ENCODE measurements at places on chromosomes 6 and 20.

GRCh38 chr6:164051427-164051826, 636.9 kb downstream of the QKI start:
- DNase-seq = no peak

- DNase-seq = no peak
Observed at GRCh38 chr6:164034602-164035140, 620.2 kb downstream of the QKI start.

DNA sequence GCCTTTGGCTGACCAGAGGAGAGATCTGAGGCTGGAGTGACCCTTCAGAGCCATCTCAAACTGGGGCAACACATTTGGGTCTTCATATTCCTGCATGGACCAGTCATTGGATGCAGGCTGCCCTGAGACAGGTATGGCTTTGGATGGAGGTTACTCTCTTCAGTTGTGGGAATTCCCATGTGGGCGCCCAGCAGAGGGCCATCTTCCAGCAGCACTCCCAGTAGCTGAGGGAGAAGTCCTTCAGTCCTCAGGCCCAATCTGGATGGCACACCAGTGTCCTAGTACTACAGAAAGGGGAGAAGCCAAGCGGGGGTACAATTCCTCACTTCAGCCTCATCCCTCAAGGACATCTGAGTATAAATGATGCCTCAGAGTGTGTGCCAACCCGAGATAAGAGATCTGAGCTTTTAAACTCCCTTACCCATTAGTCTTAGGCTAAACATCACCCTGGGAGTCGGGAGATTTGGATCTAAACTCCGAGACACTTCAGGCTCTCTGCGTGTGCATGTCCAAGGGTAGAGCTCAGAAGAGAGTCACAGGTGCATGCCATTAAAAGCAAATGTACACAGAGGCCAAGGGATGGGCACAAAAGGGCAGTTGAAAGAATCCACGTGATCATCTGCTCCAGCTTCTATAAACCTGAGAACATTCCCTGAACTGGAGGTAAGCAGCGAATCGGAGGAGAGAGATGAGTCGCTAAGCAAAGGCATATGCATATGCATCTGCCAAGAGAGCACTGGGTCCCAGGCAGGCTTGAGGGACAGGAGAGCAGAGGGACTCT, 204.6 kb downstream of the CD83 start:
- DNase-seq = no peak

GRCh38 chr6:72746276-72746675, 124.4 kb downstream of the KCNQ5 start:
- no peak for DNase-seq

GRCh38 chr6:17036065-17036393, 65.8 kb upstream of the STMND1 start:
- DNase-seq = no peak

GRCh38 chr6:85405175-85405852, 44.6 kb upstream of the NT5E start:
- no peak for DNase-seq

DNA sequence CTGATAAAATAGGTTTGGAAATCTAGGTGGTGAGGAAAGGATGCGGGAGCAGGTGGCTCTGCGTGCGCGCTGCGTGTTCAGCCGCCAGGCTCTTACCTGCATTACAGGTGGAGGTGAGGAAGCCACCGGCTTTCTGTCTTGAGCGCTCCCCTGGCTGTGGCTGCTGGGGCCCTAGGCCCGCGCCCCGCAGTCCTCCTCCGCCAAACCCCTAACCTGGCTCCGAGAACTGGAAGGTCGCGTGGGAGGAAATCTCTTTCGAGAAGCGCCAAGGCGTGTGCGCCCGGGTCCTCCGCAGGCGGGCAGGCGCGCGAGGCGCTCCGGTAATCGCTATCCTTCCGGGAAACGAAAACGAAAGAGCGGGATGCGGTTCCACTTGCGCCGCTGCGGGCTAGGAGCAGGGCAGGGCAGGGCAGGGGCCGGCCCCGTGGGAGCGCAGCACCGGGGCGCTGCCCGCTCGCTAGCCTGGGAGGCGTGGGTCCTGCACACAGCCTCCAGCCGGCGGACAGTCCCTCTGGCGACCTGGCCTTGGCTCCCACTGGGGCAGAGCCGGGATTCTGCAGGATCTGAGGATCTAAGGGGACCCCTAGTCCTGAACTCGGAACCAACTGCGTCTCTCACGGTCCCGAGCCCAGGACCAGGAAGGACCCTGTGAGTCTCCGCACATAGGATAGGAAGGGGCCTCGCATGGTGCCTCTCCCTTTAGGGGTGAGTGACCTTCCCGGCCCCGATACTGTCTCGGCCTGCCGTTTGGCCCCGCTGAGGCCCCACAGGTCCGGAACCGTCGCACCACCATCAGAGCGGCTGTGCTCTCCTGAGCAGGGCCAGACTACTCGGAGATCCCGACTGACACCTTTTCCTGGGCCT, at the start of gene ETV7:
ETV7 (minus strand) TSS at position 230 of the 864 bp plus-strand sequence; CDS start at position 102, 128 bp downstream.
- no peak for DNase-seq

DNA sequence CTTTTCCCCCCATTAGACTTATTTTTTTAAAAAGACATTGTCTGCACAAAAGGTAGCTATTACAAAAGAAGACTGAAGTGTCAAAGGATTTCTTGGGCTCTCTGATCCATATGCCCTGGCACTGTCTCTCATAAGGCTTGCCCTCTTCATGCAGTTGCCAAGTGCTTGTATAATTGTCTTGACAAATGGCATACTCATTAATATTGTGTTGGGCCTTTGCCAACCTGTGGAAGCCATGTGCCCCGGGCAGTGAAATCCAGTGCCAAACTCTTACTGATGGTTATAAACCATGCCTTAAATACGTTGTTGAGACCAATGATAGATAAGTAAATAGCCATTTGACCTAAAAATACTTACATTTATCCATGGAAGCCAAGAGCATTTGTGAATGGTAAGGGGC, 98.1 kb downstream of the FARS2 start:
- DNase-seq = no peak

DNA sequence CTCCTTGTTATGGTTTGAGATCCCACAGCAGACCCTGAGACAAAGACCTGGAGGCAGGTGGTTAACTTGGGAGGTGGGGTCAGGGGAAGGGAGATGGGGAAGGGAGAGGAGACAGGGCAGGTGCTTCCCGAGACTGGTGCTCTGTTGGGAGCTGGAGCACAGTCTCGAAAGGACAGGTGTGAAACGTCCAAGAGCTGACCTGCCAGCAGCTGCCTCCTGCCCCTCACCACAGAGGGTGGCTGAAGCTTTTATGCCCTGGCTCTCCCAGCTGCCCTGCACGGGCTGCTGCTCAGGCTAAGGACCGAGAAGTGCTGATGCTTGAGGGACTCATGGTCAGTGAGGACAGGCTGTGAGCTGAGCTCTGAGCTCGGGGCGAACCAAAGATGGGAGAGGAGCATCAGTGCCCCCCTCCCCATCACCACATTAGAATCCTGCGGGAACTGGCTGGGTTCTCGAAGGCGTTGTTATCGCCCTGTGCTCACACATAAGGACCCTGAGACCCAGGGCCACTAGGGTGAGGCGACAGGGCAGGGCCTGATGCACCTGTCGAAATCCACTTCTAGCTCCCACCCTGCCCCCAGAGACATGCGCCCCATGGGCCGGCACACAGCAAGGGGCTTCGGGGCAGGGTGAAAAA, 25.3 kb upstream of the CD93 start:
- no peak for DNase-seq

GRCh38 chr6:40290816-40291215, 296.3 kb downstream of the LRFN2 start:
- DNase-seq = no peak

DNA sequence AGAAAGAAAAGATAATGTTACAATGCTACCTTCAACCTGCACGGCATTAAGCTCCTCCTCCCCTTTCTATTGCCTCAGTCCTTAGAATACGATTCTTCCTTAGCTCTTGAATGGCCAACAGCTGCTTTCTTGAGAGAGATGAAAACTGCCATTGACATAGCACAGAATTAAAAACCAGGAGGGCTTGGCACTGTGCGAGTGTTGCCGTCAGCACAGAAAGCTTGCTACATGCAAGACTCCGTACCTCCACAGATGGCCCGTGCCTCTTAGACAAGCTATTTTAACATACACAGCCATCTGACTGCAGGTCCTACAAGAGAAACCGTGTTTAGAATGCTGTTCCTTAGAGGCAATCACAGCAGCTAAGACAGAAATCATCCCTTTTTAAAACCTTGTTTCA, 51.7 kb downstream of the ALDH5A1 start:
- no peak for DNase-seq

- DNase-seq = no peak
Observed at GRCh38 chr20:51347831-51348230, 194.7 kb downstream of the NFATC2 start.

DNA sequence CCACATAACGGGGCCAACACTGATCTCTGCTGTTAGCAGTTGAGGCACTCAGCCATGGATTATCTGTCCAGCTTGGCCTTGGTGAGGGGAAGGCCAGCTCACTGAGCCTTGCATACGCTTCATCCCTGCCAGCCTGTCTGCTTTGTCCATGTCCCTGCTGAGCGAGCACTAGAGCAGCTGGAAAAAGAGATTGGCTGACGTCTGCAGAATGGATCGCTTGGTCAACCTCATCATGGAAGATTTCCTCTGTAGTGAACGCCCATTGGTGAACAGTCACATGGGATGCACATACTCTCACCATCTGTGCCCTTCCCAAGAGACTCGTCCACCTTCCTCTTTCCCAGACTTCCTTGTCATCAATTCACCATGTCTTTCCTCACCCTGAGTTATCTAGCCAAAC, 26.9 kb downstream of the MUC22 start:
- DNase-seq = no peak

DNA sequence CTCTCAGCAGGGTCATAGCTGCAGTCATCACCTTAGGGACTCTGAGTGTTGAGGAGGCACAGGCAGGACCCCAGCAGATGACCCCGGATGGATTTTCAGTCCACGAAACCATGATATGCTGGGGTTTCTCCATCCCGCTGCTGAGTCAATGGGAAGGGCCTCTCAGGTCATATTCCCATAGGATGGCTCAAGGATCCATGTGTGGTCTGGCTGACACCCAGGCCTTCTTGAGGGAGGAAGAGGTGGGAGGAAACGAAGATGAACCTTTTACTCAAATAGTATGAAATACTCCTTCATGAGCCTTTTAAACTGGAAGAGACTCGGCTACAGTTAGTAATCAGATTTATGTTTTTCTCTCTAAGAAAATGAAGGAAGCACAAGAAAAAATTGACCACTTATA, 10.3 kb upstream of the RALY start:
- DNase-seq = no peak

DNA sequence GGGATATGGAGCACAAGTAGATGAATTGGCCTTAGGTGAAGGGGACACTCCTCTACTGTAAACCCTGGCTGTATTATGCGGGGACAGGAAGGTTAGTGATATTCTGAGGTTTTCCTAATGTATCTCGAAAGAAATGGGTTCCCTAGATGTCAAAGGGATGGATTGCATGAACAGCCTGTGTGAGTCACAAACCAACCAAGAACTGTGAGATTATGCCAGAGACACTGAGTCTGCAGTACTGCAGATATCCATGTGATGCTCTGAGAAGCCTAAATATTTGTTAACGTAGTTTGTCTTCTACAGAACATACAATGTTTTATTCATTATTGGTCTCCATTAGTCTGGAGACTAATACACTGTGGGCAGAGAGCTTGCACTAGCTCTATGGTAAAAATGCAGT, 182.2 kb downstream of the AKAP7 start:
- no peak for DNase-seq

DNA sequence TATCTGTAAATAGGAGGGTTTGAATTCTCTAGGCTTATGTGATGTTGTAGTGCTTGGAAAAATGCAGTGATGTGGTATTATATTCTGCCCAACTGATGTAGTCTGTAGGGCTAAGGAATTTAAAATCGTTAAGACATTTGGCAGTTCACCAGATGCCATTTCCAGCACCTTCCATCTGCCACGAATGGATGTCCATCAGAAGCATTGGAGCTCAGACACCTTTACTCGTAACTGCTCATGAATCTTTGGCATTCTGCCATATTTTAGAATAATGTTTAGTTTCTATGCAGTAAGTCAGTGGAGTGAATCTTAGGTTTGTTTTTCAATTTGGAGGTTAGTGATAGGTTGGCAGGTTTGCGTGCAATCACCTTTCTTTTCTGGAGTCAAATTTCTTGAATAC, 2.4 kb upstream of the SYTL3 start:
- DNase-seq = no peak

- DNase-seq = no peak
Observed at GRCh38 chr6:39303425-39304153, 10.6 kb downstream of the KCNK17 start.

GRCh38 chr20:61951695-61952533, 113.8 kb downstream of the TAF4 start:
- no peak for DNase-seq

DNA sequence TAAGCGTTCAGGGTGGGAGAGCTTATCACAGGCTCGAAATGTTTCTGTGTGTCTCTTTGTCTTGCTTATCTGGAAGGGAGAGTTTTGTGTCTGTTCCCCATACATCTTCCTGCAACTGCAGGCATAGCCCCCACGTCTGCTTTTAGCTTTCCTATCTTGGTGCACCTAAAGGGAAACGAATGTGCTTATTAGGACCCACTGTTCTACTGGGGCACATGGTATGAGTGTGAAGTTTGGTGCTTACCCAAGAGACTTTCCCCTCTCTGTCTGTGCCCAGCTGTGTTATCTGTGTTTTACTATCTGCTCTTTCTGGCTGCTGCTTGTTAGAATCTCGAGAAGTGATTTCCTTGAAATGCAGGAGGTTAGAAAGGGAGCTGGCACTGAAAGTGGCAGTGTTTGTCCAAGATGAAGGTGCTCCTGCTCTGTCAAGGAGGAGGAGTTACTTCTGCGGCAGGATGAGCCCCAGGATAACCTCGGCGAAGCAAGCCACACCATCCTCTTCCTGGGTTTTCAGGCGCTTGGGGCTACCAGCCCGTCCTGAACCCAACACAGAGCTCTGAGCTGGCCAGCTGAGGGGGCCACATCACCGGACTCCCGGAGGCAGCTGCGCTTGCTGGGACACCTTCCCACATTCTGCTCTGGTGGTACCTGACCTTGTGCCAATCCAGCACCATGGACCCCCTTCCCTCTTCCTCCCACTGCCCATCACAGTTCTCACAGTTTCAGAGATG, 23.4 kb downstream of the DYNLT1 start:
- DNase-seq = no peak

DNA sequence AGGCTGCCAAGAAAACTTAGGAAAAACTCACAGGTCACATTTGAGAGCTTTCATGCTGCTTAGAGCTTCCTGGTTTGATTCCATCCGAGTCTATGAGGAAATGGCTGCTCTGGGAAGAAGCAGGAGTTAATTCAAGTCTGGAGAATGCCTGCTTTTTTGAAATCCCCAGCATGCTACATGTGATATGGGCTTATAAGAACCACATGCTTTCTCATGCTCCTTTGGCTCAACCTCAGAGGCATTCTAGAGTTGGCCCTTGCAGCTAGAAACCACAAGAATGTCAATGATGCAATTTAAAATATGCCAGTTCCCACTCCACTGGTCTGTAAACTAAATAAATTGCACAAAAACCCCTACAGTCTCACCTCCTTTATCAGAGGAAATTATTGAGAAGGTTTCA, 142.9 kb upstream of the OLIG3 start:
- DNase-seq = no peak

GRCh38 chr6:133764754-133765208, 124.1 kb upstream of the TCF21 start:
- DNase-seq = no peak

GRCh38 chr6:15301179-15302006, 55.5 kb downstream of the JARID2 start:
- no peak for DNase-seq
